Effector CD4-positive, alpha-beta T cell (primary cell): ENCODE measurements at places on chromosomes 11 and 22.

DNA sequence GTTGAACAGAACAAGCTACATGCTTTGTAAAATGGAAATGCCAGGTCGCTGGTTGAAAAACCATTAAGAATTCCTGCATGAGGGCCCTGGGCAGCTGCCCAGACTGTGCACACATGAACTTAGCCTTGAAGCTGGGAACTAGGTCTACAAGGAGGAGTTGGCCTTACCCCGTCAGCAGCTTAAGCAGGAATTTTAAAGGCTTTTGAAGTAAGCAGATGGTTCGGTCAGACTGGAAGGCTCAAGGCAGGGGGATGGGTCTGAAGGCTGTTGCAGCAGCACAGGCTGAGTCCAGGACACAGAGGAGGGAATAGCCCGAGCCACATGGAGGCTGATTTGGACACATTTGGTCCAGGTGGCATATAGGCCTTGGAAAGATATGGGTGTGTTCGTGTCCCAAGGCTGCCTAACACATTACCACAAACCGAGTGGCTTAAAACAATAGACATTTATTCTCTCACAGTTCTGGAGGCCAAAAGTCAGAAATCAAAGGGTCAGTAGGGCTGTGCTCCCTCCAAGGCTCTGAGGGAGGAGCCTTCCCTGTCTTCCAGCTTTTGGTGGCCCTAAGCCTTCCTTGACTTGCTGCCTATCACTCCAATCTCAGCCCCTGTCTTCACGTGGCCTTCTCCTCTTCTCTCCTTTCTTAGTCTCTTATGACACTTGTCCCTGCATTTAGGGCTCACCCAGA, 11.6 kb downstream of the LIF start:
- no peak for DNase-seq

- no peak for DNase-seq
Observed at GRCh38 chr11:73218106-73218829, at the start of gene P2RY2. P2RY2 (plus strand) TSS chr11:73218281; CDS start chr11:73234160, 15,879 bp downstream.

DNA sequence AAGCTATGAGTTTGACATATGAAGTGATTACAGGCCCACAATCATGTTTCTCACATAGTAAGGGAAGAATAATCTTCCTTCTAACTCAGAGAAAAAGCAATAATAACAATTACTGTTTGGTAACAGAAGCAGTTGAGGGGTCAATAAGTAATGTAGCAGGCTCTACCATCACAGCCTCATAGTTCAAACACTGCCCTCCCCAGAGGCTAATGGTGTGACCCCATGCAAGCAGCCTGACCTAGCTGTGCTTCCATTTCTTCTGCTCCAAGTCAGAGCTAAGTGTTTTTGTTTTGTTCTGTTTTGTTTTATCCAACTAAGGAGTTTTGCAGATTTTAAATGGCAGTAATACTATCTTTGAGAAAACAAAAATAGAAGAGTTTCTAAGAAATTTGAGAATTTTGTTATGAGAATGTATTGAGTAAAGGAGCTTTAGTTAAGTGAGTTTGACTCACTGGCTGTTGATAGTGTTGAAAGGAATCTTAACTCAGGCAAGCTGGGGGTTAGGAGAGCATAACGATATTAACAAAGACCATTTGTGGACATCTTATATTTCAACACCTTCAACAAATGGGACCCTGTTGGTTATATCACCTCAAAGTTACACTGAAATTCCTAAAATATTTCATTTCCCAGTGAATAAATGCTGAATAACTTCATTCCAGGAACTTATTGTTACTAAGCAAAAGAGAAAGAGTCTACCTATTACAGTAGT, 48.5 kb downstream of the GUCY1A2 start:
- no peak for DNase-seq

DNA sequence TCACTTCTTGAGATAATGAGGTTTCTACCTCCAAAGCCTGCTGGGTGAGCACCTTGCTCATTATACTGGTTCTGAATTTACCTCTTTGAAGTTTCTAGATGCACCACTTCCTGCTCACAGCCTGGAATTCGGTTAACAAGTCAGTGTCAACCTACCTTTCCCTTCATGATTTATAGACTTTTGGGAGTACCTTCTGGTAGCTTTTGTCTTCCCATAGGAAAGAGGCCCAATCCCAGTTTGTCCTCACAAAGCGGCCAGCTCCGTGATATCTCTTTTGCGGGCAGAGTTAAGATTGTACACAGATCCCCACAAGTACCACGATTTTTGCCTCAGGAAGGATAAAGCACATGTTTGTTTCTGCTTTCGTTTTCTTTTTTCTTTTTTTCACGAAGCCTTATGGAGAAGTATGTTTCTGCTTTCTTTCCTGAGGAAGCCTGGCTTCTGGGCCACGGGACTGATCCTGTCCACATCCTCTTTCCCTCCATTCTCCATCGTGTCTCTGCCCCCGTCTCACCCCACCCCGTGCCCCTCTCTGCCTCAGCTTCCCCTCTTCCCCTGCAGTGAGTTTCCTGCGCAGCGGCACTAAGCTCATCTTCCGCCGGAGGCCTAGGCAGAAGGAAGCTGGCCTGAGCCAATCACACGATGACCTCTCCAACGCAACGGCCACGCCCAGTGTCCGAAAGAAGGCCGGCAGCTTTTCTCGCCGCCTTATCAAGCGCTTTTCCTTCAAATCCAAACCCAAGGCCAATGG, 5.7 kb upstream of the HINFP start:
- no peak for DNase-seq

- DNase-seq, result no peak
Observed at GRCh38 chr22:32421484-32421883, 9.4 kb upstream of the RTCB start.
